ENCODE measurements at places on chromosomes 4 and X.

- no peak for DNase-seq
Measured at GRCh38 chrX:39201305-39201990, 400.2 kb downstream of the MID1IP1 start.

DNA sequence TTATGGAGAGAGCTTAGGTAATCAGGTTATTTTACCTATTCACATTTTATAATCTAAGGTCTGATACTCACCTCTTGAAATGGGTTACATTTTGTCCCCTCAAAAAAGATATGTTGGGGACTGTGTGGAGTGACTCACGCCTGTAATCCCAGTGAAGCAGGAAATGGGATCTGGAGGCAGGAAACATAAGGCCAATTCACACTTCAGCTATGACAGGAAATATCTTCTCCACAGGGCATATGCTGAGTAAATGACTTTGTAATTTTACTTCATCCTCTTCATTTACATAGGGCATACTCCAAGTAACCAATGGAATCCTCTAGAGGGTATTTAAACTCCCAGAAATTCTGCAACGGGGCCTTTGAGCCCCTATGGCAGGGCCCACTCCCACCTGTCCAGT, 54.8 kb upstream of the ZMAT1 start:
- no peak for DNase-seq

DNA sequence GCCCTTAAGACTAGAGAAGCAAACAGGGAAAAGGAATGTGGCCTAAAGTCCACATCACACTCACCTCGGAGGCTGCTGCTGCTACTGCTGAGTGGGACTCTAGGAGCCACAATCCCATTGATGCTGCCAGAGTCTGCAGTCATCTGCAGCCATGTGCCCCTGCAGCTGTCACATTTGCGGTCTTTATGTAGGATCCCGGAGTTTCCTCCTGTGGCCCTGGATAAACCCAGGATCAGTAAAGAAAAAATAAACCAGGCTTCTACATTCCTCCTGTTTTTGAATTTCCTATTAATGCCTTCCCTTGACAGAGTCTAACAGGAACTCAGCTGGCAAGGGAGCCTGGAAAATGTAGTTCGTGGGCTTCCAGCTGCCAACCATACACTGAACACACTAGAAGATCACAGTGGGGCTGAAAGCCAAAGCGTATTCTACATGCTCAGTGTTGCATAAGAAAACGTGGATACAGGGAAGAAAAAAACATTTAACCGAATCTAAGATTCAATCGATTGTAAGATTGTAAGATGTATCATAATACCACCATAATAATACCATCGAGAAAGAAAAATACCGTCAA, 10.3 kb upstream of the PHEX start:
- DNase-seq, result no peak

- no peak for DNase-seq
Measured at GRCh38 chr4:145099653-145100052, 1.5 kb downstream of the ABCE1 start.

- DNase-seq, result no peak
Measured at GRCh38 chrX:39814391-39814790, 283.4 kb downstream of the BCOR start.

DNA sequence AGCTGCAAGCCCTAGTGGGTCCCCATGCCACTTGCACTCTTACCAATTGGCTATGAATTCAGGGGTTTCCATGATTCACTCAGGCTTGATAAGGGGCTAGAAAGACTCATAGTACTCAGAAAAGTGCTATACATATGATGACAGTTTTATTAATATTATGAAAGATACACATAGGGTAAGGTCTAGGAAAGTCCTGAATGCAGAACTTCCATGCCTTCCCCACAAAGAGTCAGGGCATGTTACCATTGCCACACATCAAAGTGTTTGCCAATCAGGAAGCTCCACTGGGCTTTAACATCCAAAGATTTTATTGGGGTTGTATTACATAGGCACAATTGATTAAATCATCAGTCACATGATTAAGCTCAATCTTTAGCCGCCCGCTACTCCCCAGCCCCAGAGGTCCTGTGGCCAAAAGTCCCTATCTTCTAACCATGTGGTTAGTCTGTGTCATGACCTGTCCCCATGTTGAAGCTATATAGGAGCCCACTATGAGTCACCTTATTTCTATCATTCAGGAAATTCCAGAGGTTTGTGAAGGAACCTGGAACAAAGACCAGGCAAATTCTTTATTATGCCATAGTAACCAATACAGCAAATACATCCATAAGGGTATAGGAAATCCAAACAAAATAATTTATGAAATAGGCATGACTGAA, 635.6 kb downstream of the STPG2 start:
- no peak for DNase-seq

GRCh38 chr4:6944301-6945051, 34.9 kb downstream of the TBC1D14 start:
- DNase-seq, result no peak

GRCh38 chr4:103842076-103842475, 122.3 kb upstream of the TACR3 start:
- DNase-seq, result no peak

- no peak for DNase-seq
Measured at GRCh38 chr4:6750286-6751221, 32.0 kb upstream of the KIAA0232 start.

GRCh38 chrX:119008110-119008744, 33.8 kb downstream of the LONRF3 start:
- DNase-seq, result no peak

DNA sequence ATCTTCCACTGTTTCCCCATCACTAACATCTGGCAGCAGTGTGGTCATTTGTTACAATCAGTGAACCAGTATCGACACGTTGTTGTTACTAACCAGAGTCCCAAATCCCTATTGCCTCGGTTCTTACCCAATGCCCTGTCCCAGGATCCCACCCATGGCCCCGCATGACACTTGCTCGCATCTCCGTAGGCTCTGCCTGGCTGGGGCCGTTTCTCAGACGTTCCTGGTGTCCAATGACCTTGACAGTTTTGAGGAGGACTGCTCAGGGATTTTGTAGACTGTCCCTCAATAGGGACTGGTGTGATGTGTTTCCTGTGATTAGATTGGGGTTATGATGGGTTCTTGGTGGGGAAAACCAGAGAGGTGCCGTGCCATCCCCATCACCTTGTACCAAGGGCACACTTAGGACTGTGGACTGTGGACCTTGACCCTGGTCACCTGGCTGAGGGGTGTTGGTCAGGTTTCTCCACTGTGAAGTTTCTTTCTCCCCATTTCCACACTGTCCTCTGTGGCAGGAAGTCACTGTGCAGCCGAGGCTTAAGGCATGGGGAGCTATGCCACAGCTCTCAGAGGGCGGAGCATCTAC, 108.4 kb downstream of the ADRA2C start:
- no peak for DNase-seq

- DNase-seq, result no peak
Measured at GRCh38 chrX:81729269-81729777, 527.4 kb downstream of the SH3BGRL start.

DNA sequence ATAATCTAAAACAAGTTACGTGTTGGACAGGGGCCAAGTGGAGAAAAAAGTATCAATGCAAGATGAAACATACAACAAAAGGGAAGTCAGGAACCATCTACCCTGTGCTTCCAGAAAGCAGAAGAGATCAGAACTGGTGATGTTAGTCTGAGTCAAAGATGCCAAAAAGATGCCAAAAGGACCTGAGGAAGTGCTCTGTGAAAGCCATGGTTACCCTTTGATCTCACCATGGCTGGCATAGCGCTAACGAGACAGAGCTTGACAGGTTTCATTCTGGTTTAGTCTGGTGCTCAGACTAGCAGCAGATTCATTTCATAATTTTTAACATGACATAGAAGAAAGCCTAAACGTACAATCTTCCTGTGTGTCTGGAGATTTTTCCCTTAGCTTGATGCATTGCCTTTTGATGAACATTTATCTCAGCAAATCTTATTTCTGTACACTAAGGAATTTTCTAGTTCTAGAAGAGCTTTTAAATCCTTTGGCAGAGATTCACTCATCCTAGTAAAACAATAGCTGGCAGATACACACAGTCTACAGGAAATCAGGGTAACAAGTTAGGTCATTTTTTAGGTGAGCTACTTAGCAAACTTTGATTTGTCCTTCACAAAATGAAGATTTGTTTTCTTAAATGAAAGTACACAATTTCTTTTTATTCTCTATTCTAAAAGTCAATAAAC, 87.7 kb downstream of the COL25A1 start:
- DNase-seq, result no peak

GRCh38 chr4:168562041-168562571, 65.3 kb downstream of the PALLD start:
- DNase-seq, result no peak

GRCh38 chr4:7365462-7366179, 69.1 kb downstream of the PSAPL1 start:
- DNase-seq, result no peak

- no peak for DNase-seq
Measured at GRCh38 chr4:89193843-89194242, 82.5 kb downstream of the TIGD2 start.

GRCh38 chr4:20538905-20539304, 161.4 kb upstream of the PACRGL start:
- DNase-seq, result no peak

- DNase-seq, result no peak
Measured at GRCh38 chr4:150327262-150327780, 249.1 kb downstream of the DCLK2 start.

DNA sequence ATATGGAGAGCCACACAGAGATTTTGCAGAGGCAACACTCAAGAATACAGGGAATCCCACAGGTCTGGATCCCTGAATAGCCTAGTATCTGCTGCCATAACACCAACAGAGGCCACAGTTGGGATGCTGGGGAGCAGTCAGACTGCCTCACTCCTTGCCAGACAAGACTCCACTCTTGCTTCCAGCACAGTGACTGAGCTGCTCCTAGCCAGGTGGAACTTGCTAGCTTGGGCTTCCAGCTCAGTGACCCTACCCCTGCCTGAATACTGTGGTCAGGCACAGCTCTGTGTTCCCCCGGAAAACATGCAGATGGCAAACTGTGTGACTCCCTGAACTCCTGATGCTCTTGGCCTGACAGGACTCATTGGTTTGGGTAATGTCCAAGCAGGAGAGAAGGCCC, 251.8 kb downstream of the KCTD8 start:
- DNase-seq, result no peak

DNA sequence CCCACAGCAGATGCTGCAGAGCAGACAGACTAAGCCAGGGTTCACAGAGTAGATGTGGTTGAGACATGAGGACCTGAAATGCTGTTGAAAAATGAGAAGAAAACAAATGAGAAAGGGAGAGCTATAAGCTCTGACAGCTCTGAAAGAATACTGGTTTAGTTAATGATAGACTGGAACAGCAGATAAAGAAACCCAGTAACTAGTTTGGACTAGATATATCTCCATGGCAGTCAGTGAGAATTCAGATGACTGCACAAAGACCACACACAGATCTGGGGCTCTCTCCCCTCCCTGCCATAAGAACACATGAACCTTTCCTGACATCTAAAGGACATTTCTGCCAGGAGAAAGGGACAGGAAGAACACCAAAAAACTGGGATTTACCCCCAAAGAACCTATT, 8.2 kb downstream of the NAA11 start:
- DNase-seq, result no peak

DNA sequence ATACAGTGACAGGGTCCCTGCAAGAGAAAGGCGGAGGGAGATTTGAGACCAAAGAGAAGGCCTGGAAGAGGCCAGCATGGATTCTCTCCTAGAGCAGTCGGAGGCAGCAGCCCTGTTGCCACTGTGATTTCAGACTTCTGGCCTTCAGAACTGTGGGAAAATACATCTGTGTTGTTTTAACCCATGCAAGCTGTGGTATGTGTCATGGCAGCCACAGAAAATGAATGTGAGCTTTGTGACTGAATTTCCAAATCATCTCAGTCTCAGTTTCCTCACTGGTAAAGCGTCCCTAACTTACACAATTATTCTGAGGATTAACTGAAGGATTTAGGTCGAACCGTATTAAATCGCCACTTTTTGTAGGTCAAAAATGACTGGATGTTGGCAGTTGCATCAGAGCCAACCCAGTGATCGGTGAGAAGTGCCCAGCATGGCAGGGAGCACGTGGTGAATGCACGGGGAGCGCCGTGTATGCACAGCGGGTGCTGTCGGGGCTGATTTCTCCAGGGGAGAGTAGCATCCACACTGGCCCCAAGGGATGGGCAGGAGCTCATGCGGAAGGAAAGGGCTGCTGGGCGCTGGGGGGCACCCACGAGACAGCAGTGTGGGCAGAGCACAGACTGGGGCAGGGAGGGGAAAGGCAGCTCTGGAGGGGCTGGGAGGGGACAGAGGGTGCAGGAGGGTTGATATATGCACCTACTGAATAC, 23.8 kb upstream of the NSG1 start:
- no peak for DNase-seq

GRCh38 chr4:186081202-186081807, 12.3 kb downstream of the TLR3 start:
- no peak for DNase-seq

- no peak for DNase-seq
Measured at GRCh38 chr4:126630230-126630629, 1002.5 kb upstream of the INTU start.

DNA sequence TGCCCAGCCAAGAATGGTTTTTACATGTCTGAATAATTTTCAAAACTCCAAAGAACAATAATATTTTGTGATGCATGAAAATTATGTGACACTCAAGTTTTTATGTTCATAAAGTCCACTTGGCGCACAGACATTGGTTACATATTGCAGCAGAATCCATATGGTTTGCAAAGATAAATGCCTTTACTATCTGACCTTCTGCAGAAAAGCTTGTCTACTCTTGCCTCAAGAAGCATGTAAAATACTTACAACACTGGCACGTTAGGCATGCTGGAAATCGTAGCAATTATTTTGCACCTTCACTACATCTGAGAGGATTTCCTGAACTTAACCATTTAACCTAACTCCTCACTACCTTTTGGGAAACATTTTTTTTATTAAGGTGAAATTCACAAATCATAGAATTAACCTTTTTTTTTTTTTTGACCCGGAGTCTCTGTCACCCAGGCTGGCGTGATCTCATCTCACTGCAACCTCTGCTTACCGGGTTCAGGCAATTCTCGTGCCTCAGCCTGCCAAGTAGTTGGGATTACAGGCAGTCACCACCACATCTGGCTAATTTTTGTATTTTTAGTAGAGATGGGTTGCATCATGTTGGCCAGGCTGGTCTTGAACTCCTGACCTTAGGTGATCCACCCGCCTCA, 3.5 kb upstream of the XG start:
- no peak for DNase-seq

DNA sequence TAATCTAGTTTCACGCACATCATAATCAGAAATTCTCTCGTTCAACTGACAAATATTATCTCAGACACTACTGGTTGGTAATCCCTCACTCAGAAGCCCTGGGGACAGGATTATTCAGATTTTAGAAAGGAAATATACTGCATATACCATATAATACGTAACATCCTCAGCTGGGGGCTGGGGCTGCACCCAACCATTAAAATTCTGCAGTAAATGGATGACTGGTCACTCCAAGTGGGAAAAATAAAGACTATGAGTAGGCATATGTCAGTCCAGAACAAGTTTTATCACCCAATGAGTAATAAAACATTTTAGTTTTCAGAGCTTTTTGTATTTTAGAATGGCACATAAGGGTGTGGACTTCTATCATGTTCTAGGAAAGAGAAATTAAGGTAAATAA, 121.7 kb upstream of the MAP3K15 start:
- DNase-seq, result no peak
